ENCODE measurements at places on chromosomes 7 and 10. TPM values are rescaled to one million over a fixed set of nuclear protein-coding genes. Genes with fewer than 3 reads are reported as not detected.

The CPXM2 gene
- 6.3 TPM for total RNA-seq

The LRIT1 gene
- not detected for total RNA-seq

The STEAP1 gene
- total RNA-seq, result 4.8 TPM

The PPRC1 gene
- 35.1 TPM for total RNA-seq

DNA sequence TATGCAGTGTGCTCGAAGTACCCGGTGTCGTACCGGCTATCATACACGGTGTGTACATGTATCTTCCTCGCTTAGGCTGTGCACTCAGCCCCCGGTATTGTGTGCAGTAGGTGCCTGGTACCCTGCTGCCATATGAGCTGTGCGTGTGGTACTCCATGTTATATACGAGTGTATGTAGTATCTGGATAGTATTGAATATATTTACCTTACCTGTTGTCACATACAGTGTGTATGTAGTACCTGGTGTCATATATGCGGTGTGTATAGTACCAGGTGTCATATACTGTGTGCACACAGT is 1.2 kb downstream of the ZMYND11 start:
- no peak for DNase-seq

DNA sequence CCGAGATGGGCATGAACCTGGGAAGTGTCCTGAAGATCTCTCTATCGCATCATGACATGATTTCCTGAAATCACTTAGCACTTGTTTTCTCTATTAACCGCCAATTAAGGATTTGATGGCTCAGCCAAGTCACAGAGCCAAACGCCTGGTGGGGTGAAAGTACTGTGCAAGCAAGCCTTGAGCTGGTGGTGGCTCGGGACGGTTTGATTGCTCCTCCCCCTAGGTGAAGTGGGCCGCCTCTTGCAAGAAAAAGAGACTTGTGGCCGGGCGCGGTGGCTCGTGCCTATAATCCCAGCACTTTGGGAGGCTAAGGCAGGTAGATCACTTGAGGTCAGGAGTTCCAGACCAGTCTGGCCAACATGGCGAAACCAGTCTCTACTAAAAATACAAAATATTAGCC is 50.3 kb downstream of the COL26A1 start:
- DNase-seq, result no peak

The SFRP5 gene
- total RNA-seq, result 0.18 TPM

DNA sequence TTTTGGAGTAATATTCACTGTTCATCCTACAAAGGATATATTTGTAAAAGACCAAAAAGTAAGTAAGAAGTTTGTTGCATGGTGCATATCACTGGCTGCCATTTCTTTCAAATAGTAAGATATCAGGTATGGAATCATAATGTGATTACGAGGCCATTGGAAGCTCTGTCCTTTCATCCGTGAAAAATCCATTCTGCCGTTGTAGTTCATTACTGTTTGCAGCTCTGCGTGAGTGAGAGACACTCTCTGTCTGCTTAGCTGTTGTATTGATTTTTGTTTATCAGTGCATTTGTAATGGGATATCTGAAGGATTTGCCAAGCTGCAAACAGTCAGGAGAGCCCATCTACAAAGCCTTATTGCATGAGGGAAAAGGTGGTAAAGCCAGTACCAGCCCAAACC is 44.1 kb upstream of the SLC39A12 start:
- DNase-seq, result no peak

The CALML5 gene
- not detected for total RNA-seq

DNA sequence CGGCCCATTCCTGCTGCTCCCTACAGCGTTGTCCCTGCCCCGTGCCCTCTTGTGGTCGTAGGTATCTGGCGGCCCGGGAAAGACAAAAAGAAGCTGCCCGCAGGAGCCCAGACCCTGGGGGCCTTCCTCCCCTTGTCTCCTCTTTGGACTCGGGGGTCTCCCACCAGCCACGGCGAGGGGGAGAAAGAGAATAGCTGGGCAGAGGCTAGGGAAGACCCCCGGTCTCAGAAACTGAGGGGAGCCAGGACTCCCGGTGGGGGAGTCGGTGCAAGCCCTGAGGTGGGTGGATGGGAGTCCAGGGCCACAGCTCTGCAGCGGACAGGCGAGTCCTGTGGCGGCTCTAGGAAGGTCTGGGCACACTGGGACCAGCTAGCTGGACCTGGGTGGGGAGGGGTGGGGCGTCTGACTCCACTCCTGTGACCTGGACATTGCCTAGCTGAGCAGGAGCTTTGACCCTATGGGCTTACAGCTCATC is 1.3 kb upstream of the SH2D4B start:
- DNase-seq, result no peak

DNA sequence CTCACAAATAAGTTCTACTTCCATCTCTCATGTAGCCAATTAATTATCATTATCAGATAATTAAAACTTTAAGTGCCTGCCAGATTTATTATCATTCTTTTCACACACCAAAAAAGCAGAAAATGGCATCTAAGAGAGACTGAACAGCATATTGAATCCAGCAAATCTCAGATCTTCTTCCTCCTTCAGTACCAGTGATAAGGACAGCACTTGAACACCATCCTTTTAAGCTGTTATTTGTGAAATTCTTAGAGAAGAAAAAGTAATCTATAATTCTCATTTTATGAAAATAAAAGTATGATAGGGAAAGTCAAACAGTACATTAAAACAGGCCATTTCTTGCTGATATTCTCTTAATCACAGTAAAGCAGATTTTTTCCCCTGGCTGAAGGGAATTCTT is 104.5 kb downstream of the ELAPOR2 start:
- DNase-seq, result no peak

DNA sequence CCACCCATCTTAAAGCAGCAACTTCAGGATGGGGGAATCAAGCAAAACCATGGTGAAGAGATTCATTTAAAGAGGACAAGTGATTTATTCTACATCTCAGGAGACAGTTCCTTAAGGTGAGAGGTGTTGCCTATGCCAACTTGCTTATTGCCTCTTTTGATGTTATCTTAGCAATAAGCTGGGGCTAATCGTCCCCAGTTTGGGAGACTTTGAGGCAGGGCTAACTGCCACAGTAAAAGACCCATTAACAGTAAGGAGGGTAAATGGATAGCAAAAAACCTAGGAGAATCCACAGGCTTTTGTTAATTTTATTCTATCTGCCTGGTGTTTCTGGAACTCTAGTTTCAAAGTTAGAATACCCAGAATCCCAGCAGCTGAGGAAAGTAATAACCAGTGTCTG is 22.1 kb upstream of the HERPUD2 start:
- DNase-seq, result no peak

- no peak for DNase-seq
Observed at GRCh38 chr7:41046776-41047175, 656.1 kb downstream of the INHBA start.

DNA sequence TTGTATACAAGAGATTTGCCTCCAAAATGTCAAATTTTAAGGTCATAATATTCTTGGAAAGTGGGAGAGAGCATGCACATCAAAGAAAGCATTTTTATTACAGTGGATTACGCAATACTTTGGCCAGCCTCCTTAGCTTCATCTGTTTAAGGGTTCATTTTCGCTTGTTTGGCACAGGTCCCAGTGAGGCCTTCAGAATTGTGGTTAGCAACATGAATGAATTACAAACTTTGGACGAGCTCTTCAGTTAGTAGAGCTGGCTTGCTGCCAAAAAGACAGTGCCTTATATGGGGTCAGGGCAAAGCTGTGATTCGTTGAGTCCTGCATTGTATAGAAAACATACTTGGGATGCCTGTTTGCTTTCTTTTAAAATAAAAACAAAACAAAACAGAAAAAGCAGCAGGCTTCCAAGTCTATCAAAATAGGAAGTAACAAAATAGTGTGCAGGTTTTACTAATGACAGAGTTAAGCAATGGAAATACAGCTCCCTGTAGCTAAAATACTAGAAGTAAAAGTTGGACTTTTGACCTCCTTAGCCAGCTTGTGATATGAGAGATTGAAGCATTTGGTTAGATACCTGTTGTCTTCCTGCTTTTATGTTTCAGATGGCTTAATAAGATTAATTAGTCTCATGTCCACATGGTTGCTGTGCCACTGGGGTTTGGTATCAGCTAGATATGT is 190.8 kb downstream of the MLLT10 start:
- peak; percentile 89 for DNase-seq

DNA sequence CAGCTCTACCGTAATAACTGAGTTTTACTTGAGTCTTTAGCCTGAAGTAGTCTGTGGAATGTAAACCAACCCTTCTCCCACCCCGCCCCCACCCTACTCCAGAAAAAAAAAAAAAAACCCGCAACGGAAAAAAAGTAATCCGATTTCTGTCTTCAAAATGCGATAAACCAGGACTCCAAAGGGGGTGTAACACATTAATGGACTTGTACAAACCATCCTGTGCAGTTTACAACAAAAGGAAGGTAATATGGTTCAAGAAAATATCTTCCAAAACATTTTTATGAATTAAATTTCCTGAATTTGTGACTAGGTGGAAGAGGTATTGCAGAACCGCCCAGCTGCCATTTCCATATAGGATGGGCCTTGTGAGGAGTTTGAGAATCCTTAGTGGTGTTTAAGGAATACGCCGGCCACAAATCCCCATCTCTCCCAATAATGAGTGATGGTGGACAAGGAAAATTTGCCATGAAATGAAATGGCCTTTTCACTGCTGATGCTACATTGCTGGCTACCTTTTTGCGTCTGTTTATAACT is 10.6 kb downstream of the SKIDA1 start:
- DNase-seq, result no peak

The FAM149B1 gene
- 23.2 TPM for total RNA-seq

- DNase-seq, result no peak
Observed at GRCh38 chr7:106621393-106622132, 39.4 kb downstream of the CCDC71L start.

The GNGT1 gene
- not detected for total RNA-seq

The CALHM1 gene
- total RNA-seq, result not detected

- no peak for DNase-seq
Observed at GRCh38 chr10:26540601-26541000, 102.5 kb downstream of the APBB1IP start.

GRCh38 chr7:99720800-99721595 is 14.0 kb downstream of the CYP3A7 start:
- no peak for DNase-seq

DNA sequence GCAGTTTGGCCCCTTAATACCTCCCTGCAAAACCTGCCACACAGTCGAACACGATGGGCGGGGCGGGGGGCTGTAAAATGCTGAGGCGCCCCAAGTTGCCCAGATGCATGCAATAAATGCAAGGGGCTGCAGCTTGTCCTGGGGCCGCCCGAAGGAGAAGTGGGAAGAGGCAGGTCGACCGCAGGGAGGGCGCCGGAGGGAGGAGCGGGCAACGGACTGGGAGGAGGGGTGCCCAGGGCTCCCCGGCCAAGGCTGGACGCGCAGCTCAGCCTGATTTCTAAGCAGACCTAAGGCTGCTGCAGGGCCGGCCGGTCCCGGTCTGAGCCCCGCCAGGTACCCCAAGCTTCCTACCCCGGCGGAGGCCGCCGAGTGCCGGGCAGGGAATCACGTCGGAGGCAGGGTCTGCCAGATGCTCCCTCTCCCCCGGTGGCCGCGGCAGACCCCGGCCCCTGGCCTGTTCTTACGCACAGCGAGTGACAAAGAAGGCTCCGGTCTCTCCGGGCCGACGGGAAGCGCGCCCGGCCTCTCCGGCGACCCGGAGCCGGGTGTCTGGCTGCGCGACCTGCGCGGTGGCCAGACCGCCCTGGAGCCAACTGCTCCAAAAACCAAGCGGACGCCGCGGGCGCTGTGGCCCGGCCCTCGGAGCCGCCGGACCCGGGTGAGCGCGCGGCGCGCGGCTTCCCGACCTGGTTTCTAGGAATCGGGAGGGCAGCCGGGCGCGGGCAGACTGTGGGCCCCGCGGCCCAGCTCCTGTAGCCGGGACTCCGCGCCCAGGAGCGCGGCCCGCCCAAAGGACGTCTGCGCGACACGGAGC is 744 bp upstream of the EBF3 start:
- DNase-seq, result no peak

DNA sequence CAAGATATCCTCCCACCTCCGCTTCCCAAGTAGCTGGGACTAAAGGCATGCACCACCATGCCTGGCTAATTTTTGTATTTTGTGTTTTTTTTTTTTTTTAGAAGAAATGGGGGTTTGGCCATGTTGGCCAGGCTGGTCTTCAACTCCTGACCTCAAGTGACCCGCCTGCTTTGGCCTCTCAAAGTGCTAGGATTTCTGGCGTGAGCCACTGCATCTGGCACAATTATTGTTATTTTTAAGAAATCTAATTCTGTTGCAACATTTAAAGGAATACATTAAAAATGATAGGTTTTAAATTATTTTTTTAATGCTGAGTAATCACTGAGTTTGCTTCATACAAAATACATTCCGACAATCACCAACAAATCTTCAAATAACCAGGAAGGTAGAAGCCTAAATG is 178.1 kb upstream of the SEMA3E start:
- DNase-seq, result no peak

The DPCD gene
- 48.3 TPM for total RNA-seq

DNA sequence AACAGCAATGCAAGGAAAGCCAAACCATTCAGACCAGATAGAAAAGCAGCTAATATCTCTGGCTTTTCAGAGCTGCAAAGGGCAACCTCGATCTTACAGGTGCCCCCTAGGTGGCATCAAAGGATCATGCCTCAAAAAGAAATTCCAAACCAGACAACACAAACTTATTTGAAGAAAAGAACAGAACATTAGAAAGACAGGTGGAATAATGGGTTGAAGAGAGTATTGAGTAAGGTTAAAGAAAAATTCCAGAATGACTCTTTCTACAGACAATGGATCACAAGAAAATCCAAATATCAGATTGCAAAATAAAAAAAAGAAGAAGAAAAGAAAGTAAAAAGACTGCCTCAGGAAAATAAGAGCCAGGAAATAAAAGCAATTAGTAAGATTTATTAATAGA is 213.7 kb downstream of the ELMO1 start:
- no peak for DNase-seq

The CCDC6 gene
- total RNA-seq, result 34.2 TPM

- no peak for DNase-seq
Observed at GRCh38 chr10:2798336-2799022, 268.9 kb upstream of the PFKP start.

The LRMDA gene
- 22.9 TPM for total RNA-seq

The ZNF804B gene
- total RNA-seq, result not detected

DNA sequence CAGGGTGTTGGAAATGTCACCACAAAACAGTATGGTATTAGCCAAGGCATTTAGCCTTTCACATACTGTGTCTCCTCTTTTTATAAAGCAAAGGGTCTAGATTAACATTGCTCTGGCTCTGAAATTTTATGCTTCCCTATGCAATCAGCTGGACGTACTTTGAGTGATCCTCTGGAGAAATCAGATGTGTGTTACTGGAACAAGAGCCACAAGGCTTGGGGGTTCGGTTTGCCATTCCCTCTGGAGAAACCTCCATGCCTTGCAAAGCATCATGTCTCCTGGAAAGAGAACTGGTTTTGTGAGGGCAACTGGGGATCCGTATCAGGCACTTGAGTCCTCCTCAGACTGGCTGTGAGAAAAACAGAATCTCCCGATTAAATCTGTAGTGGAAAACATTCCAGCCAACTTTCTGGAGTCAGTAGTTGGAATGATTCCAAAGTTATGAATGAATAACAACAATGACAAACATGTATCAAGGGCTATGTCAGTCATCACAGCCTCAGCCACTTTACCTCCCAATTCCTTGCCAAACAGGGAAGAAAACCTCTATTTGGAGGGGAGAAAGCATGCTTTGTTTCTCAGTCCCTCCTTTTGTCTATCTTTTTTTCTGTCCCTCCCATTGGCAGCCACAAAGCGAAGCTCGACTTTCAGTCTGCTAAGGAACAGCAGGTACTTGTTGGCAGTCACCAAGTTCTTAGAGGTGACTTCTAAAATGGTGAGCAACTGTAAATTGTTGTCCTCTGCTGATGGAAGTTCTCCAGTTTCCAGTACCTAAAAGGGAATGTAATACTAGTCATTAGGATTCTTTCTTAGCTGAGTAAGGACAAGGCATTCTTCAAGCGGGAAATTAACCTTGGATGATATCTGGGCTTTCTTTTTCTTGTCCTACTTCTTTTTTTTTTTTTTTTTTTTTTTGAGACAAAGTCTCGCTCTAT is 864.8 kb upstream of the AUTS2 start:
- DNase-seq, result no peak
